BE2C (cell line): ENCODE measurements at places on chromosomes 1 and 21.

DNA sequence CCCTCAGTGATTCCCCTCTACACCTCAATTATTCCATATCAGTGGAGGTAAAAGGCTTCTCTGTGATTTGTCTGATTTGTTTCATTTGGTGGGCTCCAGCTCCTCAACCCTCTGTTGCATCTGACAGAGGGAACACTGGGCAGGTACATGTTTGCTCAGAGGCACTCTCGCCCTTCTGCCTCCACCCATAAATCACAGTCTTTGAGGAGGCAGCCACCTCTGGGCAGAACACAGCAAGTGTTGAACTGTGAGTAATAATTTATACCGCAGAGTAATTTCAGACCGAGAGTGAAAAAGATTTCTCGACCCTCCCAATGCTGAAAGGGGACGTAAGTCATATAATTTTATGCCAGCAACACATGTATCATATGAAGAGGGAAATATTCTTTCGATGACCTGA is 330.1 kb upstream of the PBX1 start:
- DNase-seq = no peak

DNA sequence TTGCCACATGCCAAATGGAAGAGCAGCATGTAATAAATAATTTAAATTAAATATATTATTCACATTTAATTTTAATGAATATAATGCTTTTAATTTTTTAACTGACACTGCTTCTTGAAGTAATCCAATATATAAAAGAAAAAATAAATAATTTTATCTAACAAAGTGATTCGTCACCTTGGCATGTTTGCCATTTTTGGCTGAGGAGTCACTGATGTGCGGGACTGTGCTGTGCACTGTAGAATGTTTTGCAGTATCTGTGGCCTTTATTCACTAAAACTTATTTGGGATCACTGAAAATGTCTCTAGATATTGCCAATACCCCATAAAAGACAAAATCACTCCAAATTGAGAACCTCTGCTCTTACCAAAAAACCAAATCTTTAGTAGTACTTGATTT is 807.8 kb downstream of the BRINP3 start:
- DNase-seq = no peak

DNA sequence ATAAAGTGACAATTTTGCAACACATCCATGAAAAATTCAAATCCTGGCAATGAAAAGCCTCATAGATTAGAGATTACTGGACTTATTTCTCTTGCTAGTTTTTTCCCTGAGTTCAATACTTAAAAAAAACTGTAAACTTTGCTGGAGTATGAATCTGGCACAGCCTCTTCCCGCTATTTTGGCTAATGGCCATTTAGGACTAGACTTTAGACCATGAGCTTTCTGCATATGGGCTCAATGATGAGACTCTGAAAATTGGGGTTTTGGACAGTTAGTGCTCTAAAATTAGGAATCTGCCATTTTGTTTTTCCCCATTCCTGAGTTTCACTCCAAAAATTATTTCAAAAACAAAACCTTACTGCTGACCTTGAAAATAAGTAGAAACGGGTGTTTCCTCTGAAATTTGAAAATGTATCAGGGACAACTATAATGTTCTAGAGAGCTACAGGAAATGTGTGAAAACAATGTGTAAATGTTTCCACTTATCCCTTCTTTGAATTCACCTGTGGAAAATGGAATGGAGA is 137.5 kb downstream of the HMCN1 start:
- no peak for DNase-seq

DNA sequence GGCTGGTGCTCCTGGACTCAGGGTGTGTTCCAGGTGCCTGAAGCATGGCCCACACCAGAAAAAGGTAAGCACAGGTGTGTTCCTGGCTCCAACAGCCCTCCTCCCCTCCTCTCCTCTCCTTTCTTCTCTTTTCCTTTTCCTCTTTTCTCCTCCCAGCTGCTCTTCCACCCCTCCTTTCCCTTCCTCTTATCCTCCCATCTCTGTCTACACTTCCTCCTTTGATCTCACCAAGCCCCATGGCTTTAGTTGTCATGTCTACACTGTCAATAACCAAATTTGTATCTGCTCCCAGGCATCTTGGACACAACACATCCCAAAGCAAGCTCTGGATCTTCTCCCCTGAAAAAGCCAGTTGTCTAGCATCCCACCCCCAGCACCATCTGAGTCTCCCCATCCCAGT is 56.7 kb upstream of the LAPTM5 start:
- no peak for DNase-seq

DNA sequence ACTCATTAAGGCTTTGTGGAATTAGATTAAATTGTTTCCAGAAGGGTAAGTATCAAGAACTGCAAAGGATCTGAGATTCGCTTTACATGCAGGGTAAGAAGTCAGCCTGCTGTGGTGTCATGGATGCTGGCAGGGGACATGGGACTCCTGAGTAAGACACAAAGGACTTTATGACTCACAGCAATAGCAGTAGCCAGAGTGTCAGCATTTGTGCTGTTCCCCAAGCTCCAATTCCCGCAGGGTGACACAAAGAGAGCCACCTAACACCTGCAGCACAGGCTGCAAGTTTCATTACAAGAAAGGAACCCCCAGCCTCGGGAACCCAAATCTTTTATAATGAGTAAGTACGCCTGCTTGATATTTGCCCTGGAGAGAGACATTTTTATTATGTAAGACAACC is 298.1 kb upstream of the POU3F1 start:
- no peak for DNase-seq

DNA sequence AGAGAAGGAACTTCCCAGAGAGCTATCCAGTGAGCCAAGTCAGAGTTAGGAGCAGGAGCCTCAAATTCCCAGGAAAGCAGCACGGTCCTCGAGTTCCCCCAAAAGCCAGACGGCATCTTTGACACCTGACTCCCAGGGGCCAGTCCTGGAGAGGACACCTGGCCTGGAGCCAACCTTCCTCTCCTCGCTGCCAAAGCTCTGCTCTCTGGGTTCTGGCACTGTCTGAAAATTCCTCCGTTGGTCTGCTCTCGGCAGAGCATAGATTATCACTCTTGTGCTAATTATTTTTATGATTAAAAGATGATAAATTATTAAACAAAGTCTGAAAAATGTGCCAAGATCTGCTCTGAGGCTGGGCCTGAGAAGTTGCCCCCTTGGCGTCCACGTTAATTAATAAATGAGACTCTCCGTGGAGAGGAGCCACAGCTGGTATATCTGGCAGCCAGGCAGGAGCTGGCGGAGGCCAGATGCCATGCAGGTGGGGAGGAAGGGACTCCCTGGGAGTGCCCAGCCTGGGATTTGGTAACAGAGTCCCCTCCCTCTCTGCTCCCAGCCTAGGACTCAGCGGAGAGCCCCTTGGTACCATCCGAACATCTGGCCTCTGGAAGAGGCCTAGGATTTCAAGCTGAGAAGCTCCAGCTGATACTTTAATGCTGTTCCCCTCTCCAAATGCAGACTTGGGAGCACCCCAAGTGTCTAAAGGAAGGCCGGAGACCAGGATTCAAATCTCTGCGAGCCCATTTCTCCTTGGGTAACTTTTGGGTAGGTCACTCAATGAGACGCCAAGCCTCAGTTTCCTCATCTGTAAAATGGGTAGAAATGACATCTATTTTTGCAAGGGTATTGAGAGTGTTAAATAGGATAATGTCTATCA is 163.7 kb upstream of the POU3F1 start:
- DNase-seq = peak; percentile 27

DNA sequence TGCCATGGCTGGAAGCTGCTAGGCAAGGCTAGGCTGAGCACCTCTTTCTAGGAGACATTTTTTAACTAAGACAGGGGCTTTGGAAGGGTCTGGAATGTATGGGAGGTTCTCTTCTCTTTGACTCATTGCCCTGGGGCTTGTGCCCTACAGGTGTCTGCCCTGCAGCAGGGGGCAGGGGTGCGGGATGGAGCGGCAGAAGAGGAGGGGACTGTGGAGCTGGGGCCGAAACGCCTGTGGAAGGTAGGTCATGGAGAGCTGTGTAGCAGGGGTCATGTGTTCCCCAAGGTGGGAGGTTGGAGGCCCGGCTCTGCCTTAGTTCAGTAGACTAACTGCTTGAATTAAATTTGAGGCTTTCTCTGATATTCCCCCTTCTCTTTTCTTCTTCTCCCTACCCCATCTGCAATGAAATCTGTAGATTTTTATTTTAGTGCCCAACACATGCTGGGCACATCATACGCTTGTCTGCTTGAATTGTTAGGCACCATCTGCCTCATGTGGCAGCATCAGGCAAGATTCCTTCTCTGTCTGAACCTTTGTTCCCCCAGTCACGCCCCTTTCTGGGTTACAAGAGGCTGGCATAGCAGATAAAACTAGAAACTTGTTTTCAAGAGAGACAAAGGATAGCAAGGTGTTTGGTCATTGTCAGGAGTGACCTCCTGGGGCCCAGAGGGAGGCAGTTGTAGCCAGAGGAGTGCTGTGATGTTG is 18.4 kb downstream of the PPFIA4 start:
- DNase-seq = no peak

GRCh38 chr1:1272341-1273208 is 1.1 kb downstream of the UBE2J2 start:
- DNase-seq = no peak

DNA sequence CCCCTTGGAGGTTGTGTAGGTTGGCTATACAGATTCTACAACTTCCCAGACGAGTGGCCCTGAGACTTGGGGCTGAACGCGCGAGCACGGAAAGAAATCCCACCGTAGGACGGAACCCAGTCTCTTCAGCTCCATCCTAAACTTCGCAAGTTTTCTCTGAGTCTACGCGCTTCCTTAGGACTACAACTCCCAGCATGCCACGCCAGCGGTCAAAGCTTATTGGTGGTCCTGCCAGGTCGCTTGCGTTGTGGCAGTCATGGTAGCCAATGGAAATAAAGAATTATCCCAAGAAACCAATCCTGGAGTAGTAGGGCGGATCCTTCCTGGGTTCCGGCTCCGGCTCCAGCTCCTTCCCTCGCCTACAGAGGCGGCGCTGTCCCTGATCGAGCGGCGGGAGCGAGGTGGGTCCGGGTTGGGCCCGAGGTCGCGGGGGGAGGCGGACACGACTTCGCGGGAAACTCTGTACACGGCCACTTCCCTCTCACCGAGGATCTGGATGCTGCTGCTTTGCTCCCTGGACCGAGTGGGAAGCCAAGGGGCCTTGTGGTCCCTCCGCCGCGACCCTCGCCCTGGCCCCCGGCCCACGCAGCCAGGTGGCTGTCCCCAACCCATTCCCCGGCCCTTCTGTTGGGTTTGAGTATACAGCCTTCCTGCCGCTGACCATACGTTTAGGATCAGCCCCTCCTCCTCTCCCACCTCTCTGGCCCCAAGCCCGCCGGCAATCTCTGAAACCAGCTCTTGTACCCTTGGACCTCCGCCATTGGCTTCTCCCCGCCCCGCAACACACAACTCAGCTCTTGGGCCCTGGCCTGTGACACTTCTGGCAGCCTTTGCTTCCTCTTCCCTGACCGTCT is at the start of gene ZNF691:
ZNF691 (plus strand) TSS at position 357 of the 854 bp plus-strand sequence. CDS start 3,046 bp downstream, outside the sequence.
- peak; percentile 85 for DNase-seq

DNA sequence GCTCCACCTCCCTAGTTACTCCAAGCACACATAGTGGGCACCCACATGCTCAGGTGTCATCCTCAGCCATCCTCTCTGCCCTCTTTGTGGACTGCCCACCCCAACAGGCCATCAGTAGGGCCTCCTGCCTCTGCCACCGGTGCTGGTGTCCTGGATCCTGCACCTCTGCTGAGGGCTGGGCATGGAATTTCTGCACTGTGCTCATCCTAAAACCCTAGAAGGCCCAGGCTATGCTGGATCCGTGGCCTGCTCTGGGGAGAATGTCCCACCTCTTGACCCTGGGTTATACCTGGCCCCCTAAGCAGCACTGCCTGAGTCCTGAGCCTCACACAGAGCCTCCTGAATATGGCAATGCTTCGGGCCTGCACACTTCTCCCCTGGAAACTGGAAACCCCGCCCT is 318.3 kb downstream of the MATN1 start:
- DNase-seq = no peak

- DNase-seq = no peak
Observed at GRCh38 chr1:9553736-9554144, 14.5 kb downstream of the SLC25A33 start.

- no peak for DNase-seq
Observed at GRCh38 chr1:39368045-39368444, 123.4 kb upstream of the BMP8A start.

GRCh38 chr21:26169611-26170470 is 729 bp downstream of the APP start:
- peak; percentile 66 for DNase-seq

- DNase-seq = no peak
Observed at GRCh38 chr1:221470000-221470698, 271.7 kb downstream of the DUSP10 start.

- DNase-seq = no peak
Observed at GRCh38 chr21:41582866-41583265, 74.9 kb upstream of the TMPRSS2 start.

DNA sequence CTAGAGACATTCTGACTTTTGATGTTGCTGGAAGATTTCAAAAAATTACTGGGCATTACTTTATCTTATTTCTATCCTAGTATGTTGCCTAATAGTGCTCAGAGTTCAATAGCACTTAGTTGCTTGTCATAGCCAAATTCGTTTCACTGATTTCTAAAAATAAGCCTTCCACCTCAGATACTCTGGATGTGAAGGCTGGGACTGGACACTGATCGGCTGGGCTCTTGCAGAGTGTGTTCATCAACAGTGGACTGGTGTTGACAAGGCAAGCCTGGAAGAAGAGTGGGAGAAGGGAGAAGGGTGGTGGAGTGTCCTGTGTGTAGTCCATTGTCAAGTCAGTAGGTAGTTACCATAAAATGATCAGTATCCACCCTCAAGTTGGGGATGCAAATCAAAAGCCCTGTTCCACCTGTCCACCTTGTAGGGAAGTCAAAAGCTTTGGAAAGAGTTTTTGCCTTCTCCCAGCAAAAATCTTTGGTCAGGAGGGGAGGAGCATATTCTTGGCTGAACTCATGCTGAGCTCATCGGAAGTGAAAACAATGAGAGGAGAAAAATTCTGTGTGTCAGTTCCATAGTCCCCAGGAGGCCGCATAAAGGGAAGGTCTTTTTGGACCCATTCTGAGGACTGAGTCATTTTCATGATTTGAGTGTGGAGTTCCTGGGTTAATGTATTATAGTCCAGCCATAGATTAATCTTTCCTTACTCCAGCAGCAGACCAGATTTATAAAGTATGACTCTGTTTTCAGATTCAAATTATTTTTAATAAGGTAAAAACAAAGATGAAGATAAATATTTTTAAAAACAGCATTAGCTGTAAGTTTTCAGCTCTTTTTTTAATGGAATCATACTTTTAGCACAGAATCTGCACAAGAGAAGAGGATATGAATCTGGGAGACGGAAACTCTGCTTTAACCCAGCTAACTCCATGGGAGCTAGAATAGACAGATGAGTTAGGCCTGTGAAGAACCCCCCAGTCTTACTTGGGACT is 99.5 kb upstream of the BMP8A start:
- DNase-seq = no peak

DNA sequence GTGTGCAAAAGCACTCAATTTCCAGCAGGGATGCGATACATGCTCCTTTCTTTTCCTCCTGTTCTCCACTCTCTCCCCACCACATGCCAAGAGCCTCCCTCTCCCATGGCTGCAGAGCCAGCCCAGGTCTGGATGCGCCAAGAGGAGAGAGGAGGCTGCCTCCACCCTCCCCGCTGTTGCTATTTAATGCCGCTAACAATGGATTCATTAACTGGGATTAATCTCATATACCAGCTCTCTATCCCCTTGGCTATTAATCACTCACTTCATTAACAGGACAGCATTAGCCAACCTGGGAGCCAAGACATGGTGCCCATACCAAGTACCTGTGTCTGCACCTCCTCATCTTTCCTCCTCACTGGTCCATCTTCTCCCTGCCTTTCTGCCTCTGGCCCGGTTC is 49.1 kb upstream of the SCMH1 start:
- no peak for DNase-seq
